ENCODE measurements at places on chromosomes 11 and 22.
A peak's percentile ranks its signal among the peaks of the same experiment; 100 is the strongest.

GRCh38 chr11:19853016-19853415 lies 140.4 kb downstream of the NAV2 start:
- peak; percentile 39 for DNase-seq

- no peak for DNase-seq
Observed at GRCh38 chr11:73387594-73388264, 11.5 kb downstream of the RELT start.

DNA sequence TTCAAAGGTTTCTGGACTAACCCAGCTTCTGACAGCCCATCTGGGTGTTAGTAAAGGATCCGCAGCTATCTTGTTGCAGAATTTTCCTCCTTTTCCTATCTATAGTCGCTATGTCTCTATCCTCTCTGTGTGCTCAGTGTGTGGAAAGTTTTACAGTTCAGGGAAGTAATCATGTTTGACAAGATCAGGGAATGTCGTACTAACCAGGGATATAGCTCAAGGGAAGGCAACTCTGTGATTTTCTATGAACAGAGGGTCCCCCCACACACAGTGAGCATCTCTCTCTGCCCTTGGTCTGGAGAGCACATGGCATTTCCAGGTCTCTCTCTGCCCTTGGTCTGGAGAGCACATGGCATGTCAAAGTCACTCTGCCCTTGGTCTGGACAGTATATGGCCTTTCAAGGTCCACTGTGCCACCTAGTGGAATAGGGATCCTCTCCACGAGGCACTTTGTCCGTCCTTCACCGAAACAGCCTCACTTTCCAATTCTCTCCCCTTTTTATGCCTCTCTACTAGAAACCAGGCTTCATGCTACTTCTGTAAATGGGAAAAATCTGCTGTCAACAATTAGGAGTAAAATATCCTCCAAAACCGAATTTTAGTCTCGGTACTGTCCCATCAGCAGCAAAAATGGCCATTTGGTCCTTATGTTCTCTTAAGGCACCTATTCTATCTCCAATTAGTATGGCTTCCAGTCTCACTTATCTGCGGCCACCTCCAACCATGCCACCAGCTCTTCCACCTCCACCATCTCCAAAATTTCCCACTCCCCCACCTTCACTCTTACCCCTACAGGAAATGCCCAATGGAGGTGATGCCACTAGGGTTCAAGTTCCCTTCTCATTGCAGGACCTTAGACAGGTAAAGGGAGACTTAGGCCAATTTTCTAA lies 88.7 kb downstream of the IGLL5 start:
- DNase-seq: no peak

GRCh38 chr22:26529345-26529744 lies 17.1 kb upstream of the TFIP11 start:
- no peak for DNase-seq

DNA sequence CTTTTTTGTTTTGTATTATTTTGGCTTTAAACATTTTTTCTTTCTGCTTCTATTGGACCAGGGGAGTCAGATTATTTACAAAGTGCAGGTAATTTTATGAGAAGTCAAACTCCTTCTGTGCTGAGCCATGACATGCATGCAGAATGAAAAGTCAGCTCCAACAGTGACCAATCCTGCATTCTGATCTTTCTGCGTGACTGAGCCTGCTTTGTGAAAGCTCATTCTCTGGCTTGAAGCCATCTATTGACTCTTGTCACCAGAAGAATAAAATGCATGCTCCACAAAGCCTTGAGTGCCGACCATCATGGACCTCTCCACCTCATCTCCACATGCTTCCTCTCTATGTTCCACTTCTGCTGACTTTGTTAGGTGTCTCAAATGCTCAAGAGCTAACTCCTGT lies 50.2 kb downstream of the MIAT start:
- peak; percentile 73 for DNase-seq

GRCh38 chr11:20616920-20617319 lies 17.5 kb downstream of the SLC6A5 start:
- no peak for DNase-seq

GRCh38 chr11:64810891-64811272 lies 531 bp upstream of the MEN1 start:
- no peak for DNase-seq

DNA sequence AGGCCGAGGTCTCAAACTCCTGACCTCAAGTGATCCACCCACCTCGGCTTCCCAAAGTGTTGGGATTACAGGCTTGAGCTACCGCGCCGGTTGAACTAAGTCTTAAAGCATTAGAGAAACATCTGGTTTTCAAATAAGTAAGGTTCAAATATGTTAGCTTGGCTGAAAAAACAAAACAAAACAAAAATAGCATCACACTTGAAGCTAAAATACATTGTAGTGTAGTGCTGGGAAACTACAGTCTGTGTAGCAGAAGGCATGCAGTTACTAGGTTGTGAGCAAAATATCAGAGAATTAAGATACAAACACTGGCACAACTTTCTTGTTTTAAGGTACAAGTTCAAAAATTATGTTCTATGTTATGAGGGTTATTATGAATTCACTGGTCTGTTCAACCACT lies 224.8 kb upstream of the CHORDC1 start:
- DNase-seq: no peak

- DNase-seq: no peak
Observed at GRCh38 chr11:68340003-68340767, 27.8 kb downstream of the LRP5 start.

- no peak for DNase-seq
Observed at GRCh38 chr11:88341522-88342251, 4.2 kb upstream of the CTSC start.

- DNase-seq: no peak
Observed at GRCh38 chr11:126112547-126112946, 49.9 kb upstream of the CDON start.

DNA sequence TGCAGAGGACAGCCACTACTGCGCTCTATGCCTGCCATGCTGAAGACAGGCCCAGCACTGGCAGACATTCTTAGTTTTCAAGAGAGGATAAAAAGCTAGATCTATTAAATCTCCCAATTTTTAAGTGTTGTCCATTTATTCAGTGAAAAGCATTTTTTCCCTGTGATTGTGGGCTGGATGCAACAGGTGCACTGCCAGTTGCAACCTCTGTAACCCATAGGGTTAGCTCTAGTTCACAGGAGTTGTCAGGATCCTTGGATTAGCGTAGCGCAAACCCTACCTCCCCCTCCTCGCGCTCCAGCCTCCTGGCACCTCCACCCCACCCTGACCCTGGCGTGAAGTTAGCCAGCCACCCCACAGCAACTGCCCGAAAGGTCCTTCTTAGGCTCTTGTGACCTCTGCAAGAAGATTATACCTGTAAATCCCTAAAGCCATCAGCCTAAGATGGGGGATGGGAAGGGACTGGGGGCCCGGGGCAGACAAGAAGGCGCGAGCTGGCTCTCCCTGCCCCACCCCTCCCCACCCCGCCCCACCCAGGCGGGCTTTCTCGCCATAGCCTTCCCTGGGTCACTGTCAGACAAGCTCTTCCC lies 30.9 kb downstream of the EIF3F start:
- DNase-seq: no peak

DNA sequence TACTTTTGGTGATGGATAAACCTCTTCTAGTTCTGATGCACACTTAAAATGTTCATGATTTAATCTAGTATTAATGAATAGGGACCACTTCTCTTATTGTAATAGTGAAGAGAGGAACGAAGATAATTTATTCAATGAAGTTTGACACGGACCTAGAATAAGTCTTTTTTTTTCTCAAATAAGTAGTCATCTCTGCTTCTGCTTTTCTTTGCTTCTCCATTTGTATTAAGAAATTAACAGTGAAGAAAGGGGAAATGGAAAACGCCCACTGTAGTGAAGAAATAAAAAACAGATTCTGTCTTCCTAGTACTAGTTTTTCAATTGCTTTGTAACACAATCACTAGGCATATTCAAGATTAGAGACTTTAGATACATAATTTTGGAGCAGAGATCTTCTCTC lies 73.0 kb downstream of the CD44 start:
- DNase-seq: no peak

GRCh38 chr11:44286268-44286880 lies 23.6 kb downstream of the ALX4 start:
- peak; percentile 60 for DNase-seq

DNA sequence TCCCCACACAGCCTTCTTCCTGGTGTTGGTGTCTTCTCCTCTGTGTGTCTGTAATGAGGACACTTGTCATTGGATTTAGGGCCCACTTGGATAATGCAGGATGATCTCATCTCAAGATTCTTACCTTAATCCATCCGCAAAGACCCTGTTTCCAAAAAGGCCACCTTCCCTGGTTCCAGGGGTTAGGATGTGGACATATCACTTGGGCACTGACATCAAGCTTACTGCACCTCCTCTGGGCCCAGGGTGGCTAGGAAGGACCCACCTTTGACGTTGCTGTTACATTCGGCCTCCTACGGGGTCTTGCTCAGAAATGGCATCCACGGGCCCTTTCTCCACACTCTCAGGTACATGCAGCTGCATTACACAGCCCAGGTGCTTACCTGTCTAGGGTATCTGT lies 535.9 kb downstream of the BRD1 start:
- DNase-seq: no peak

DNA sequence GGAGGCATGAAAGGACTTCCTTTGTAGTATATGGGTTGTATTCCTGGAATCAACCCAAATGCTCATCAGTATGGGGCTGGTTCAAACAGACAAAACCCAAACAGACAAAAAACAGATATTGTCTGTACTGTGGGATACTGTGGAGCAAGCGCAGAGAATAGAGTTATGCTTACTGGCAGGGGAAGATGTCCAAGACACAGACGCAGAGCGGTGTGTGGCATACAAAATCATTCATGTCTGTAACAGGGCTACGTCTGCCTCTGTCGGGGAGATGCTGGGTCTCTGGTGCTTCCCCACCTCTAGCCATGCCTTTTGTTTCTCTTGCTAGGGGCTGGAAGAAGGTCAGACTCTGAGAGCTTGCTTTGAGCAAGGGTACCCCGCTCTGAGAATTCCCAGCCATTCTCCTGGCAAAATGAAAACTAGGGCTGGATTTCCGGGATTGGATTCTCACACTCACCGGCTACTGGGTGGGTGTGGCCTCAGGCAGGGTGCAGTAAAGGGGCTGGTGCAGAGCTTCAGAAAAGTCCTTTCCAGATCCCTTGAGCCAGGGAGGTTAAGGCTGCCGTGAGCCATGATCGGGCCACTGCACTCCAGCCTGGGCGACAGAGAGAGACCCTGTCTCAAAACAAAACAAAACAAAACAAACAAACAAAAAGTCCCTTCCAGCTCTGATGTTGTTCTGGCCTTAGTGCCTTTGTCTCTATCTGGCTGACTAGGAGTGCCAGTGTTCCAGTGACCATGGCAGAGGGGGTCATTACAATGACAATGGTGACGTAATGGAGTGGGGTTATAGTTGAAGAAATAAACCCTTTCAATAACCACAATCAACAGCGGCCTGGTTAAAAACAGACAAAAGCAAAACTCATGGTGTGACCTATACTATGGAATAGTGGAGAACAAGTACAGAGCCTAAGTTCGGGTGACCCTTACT lies 2.9 kb upstream of the ABCC8 start:
- peak; percentile 51 for DNase-seq

GRCh38 chr11:61893981-61894380 lies 2.6 kb upstream of the FADS3 start:
- DNase-seq: peak; percentile 74

DNA sequence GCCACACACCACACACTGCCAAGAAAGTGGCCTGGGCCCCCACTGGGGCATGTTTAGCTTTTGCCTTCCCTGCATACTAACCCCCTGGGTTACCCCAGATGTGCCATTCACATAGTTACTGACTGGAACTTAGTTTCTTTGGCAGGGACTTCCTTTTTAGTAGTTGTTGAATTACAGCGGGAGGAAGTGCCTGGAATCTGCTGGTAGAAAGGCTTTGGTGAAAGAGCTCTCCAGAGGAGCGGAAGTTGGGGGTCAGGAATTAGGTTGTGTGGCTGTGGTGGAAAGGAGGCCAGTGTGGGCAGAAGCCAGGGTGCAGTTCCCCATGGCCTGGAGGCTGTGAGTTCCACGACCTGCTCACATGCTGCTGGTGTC lies 69.0 kb downstream of the MED15 start:
- DNase-seq: no peak

GRCh38 chr11:68043349-68044144 lies 4.7 kb downstream of the TCIRG1 start:
- no peak for DNase-seq

DNA sequence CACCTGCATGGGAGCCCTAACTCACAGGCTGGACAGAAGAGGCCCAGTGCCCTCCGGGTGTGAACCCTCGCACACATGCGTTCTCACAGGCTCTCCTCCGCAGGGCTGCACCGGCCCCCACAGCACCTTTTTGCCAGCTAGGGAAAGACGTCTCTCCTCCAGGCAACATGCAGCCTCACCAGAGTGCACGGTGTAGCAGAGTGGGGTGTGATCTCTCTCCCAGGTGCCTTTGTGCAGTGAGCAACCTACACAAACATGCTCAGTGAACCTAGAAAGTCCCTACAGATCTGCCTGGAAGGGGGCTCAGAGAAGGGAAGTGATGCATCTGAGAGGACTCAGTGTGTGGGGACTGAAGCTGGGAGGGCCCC lies 3.7 kb upstream of the CARNS1 start:
- DNase-seq: no peak

DNA sequence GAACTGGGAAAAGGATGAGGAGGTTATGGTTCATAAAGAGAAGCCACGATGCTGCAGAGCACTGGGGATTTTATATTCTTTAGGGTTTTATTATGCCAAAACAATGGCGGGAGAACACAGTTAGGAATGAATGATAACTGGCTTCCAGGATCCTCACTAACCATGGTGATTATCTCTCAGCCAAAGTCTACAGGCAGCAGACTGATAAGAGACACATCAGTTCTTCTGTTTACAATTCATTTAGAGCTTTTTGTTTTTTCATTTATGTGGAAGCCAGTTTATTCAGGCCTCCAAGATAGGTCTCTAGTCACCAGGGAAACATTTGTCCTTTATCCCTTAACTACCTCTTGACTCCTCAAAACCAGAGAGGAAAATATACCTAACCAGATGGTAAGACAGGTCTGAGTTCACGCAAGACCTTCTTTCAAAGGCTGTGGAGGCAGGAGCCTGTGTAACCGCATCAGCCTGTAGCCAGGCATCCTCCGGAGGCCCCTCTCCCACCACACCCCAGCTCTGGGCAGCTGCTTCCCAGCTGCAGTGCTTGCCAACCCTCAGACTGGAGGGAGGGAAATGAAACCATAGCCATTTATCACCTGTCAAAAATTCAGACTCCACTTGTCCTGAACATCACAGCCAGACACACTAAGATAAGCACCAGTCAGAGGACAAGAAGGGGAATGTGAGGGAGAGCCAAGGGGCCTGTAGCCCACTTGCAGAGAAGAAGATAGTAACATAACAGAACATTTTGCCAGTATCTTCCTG lies 57.2 kb upstream of the FAM181B start:
- DNase-seq: peak; percentile 42

DNA sequence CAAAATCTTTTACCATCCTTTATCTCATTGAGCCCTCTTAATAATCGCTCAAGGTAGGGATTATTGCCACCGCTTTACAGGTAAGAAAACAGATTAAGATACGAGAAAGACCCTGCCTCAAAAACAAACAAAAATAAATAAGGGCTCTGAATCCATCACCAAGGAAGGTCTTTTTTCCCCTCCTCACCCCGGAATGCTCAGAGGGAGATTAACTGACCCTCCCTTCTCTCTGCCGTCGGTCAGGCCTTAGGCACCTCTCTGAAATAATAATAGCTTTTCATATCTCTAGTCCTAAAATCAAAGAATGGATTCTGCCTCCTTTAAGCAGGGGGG lies 620 bp upstream of the ATG2A start:
- no peak for DNase-seq
